ENCODE measurements at places on chromosomes 11 and 22. TPM values are rescaled to one million over a fixed set of nuclear protein-coding genes. Genes with fewer than 3 reads are reported as not detected.

The PKDREJ gene
- under 0.01 TPM for total RNA-seq

The KCNQ1 gene
- not detected for total RNA-seq

- no peak for DNase-seq
Measured at GRCh38 chr11:59368238-59369022, 9.7 kb downstream of the OR5AN1 start.

The NRXN2 gene
- total RNA-seq = not detected

- DNase-seq = no peak
Measured at GRCh38 chr22:31289344-31289743, 2.9 kb downstream of the PIK3IP1 start.

The POU2F3 gene
- total RNA-seq = not detected

DNA sequence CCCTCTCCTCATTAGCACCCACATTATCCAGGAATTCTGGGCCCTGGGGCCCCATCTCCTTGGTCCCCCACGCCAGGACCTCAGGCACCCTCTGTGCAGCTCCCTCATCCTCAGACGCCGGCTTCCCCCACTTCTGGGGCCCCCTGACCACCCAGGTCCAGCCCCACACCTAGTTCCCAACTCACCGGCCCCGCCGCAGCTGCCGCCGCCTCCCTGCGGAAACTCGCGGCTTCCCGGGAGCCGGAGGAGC, at the start of gene PCSK7:
PCSK7 (minus strand) TSS at position 232 of the 250 bp plus-strand sequence. CDS start 2,229 bp downstream, outside the sequence.
- no peak for DNase-seq

DNA sequence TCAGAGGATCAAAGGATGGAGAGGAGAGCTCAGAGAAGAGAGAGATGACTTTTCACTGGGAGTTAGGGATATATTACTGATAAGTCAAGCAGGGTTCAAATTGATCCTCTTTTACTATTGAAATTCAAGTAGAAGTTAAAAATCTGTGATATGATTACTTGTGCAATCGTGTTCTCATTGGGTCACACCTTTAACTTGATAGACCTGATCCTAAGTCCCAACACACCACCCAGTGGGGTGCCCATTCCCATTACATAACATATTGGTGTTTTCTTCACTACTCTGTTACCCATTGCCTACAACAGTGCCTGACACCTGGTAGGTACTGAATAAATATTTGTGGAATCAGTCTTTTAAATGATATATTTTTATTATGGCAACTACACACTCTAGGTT, 66.4 kb upstream of the PICALM start:
- no peak for DNase-seq

The CHADL gene
- total RNA-seq = 1.1 TPM

DNA sequence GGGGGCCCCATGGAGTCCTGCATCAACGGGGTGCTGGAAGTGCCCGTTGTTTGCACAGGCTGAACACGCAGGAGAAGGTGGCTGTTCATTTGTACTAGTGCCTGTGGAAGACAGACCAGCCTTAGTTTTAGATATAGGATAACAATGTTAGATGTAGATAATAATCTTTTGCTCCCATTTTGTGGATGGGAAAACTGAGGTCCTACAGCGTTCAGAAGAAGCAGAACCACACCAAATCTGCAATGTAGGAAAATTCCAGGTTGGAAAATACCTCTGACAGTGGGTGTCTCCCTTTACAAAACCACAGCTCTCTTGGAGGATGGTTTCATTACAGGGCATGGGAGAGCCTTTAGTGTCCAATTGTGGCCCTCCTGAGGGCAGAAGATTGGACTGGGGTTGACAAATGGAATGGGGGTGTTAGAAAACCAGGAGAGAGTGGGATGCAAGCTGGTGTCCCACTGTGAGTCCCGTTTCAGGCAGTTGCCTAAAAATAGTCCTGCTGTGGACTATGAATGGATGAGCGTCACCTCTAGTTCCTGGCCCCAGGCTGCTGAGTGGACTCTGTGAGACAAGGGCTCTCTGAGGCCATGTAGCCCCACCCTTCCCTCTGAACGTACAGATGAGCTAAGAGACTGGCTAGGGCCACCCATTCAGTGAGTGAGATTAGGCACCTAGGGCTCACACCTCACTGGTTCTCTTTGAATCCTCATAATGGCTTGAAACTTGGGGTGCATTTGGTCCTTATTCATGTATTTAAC, 508.8 kb downstream of the MN1 start:
- no peak for DNase-seq

DNA sequence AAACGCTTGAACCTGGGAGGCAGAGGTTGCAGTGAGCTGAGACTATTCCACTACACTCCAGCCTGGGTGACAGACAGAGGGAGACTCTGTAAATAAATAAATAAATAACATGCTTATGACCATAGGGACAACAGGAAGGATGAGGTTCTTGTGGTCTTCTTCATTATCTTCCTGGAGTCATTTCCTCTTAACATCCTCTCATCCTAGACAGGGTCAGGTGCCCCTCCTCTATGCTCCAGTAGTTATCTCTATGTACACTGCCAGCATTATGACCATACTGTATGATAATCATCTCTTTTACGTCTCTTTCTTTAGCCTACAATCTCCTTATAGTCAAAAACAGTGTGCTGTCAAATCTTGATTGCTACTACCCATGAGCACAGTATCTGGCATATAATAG, 17.7 kb downstream of the RAB30 start:
- DNase-seq = no peak

DNA sequence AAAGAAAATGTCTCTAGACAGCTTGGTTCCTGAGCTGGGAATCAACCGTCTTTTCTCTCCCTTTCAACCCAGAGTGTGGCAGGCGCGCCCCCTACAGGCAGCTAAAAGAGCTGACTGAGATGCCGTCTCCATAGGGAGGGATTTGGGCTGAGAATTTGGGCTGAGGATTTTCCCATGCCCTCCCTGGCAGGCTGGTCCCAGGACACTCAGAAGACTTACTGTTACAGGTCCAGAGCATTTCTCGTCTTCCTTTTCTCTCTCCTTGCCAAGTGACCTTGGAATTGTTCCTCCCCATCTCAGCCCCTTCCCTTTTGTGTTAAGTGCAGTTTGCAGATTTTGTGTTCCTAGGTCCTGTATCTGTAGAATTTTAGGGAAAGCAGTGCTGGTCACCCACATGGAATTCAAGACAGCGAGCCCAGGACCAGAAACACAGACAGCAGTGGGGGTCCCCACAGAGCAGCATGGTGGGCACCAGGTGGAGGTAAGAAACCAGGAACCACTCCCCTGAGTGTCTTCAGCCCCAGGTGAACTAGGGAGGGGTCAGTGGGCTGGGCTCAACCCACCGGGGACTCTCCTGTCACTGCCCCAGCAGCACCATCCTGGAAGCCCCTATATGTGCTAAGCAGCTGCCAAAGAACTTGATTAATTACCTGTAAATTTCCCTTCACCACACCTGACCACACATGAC, 9.9 kb upstream of the IGLL5 start:
- peak; percentile 72 for DNase-seq

The MAPK12 gene
- total RNA-seq = 118 TPM

DNA sequence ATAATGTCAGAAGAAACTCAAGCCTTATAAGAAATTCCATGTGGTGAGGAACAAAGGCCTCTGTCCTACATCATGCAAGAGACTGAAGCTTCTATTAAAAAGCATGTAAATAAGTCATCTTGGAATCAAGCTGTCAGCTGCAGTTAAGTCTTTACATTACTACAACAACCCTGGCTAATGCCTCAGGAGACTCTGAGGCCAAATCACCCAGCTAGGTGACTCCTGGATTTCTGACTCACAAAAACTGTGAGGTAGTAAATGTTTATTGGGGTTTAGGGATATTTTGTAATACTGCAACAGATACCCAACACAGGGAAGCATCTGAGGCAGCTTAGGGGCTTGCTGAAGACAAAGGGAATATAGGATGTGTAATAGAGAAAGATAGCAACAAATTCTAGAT, 89.6 kb downstream of the C11orf87 start:
- no peak for DNase-seq

The POU2AF1 gene
- not detected for total RNA-seq

The CHKB gene
- 50.4 TPM for total RNA-seq

GRCh38 chr11:33187998-33188722, 26.9 kb upstream of the CSTF3 start:
- no peak for DNase-seq

- peak; percentile 97 for DNase-seq
Measured at GRCh38 chr11:27472398-27473016, at the start of gene LGR4. LGR4 (minus strand) TSS chr11:27472790; CDS start chr11:27472302, 488 bp downstream.

The GLYAT gene
- under 0.01 TPM for total RNA-seq

Measured in dermis blood vessel endothelial cell (primary cell).